Daoy (cell line): ENCODE measurements at places on chromosomes 2 and 18. TPM values are rescaled to one million over a fixed set of nuclear protein-coding genes. Genes with fewer than 3 reads are reported as not detected.

The SLC9A4 gene
- not detected in 2 replicates for total RNA-seq

The GATA6 gene
- 18.2 and 19.0 TPM in 2 replicates for total RNA-seq

- no peak for DNase-seq
Observed at GRCh38 chr2:17899871-17900270, 21.4 kb downstream of the KCNS3 start.

The SNED1 gene
- total RNA-seq, result 0.06 and 3.2 TPM in 2 replicates

DNA sequence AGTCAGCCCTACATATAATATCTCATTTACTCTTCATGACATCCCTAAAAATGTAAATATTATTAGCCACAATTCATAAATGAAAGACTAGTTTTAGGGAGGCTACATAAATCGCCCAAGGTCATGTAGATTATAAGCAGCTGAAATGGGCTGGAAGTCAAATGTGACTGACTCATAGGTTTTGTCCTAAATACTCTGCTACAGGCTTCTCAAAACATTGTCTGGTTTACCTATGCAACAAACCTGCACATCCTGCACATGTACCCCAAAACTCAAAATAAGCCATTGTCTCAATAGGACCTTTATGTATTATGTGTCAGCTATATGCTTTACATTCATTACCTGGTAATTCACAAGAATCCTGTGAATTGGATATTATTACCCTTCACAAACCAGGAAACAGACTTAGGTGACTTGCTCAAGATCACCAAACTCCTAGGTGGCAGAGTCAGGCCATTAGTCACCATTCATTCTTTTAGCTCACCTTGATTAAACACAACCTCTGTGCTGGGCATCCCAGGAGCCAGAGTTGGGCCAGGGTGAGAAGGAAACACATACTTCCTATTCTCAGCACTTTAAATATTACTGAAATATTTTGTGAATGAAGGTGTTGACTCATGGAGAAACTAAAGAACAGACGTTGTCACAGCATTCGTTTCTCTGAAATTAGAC, 69.4 kb upstream of the CPO start:
- DNase-seq, result no peak

DNA sequence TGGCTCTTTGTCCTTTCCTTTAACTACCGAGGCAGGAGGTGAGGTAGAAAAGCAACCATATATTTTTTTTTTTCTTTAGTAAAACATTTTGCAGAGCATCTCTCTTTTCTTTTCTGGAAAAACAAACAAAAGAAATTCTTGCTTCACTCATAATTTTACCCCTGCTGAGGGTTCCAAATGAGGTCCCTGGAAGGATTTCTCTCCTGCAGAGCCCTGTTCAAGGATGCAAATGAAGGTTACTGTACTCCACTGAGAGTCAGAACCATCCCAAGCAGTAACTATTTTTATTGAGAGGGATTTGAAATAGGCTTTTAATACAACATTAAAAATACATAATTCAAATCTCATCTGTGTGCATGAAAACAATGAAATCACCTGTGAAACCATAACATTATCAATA, 19.5 kb upstream of the MYO1B start:
- DNase-seq, result no peak

DNA sequence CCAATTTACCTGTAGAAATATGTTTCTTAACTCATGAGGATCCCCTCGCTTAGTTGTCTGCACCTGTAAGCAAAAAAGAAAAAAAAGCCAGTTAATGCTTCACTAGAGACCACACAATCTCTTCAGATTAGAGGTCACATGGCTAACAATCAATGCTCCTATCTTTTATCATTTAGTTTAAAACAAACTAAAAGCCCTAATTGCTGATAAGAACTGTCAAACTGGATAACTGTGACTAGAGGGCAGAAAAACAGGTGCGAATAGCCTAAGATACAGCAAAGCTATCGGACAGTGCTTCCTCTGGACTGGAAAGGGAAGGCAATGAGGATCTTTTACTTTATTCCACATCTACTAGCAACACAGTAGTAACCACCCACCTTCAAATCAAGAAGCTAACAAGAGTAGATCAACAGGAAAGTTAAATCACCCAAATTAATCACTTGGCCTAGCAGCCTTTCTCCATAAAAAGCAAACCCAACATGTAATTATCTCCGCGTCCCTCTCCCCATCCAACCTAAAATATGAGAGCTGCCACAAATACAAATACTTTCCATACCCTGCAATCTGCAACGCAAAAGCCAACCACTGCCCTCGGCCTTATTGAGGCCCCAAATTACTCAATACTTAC, 734 bp downstream of the SLC25A12 start:
- no peak for DNase-seq

GRCh38 chr18:42078711-42079110, 123.7 kb downstream of the PIK3C3 start:
- DNase-seq, result no peak

The MPP4 gene
- 7.8 and 9.3 TPM in 2 replicates for total RNA-seq

GRCh38 chr2:31125918-31126695, 12.1 kb downstream of the GALNT14 start:
- peak; percentile 52 for DNase-seq

DNA sequence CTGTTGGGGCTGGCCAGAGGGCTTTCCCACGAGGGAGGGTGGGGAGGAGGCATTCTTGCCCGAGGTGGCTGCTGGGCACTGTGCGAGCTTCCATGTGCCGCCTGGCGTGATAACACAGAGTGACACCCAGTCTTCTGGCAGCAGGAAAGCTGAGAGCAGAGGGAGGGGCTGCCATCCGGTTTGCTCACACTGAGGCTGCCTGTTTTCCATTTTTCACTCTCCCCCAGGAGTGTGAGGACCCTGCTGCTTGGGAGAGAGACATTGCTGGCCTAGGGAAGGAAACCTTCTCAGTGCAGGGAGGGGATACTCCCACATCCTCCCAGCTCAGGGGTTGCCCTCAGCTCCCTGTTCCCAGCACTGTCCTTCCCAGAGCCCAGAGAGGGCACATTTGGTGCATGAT, 73.1 kb downstream of the INHBB start:
- DNase-seq, result no peak

- no peak for DNase-seq
Observed at GRCh38 chr2:128345436-128346165, 26.9 kb upstream of the HS6ST1 start.
